ENCODE measurements at places on chromosomes 2 and 18.

GRCh38 chr2:19472391-19472978 lies 114.1 kb upstream of the OSR1 start:
- no peak for DNase-seq

DNA sequence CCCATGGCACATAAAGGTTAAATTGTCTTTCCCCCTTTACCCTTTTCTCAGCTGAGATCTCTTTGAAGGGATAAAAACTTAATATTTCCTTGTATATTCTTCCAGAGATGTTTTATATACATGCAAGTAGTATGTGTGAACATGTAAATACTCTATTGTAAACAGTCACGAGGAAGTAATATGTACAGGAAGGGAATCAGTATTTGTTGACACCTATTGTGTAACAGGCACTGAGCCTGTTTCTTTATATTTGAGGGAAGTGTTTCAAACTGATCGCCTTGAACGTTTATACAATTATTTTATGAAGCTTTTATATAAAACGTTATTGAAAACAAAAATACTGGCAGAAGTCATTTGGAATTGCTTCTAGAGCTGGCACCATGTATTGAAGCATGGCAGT lies 13.2 kb downstream of the RALBP1 start:
- DNase-seq = no peak

- no peak for DNase-seq
These were observed 47.3 kb upstream of the TANK start for GRCh38 chr2:161112908-161113307.

- no peak for DNase-seq
These were observed 48.5 kb upstream of the IKZF2 start for GRCh38 chr2:213199871-213200270.

All from esophagus squamous epithelium (tissue), 5 donors.